ENCODE measurements at places on chromosomes 4 and X.

GRCh38 chr4:165345666-165346417 lies 18.4 kb downstream of the MSMO1 start:
- no peak for DNase-seq

- no peak for DNase-seq
Measured at GRCh38 chr4:177246641-177247584, 62.8 kb upstream of the NEIL3 start.

DNA sequence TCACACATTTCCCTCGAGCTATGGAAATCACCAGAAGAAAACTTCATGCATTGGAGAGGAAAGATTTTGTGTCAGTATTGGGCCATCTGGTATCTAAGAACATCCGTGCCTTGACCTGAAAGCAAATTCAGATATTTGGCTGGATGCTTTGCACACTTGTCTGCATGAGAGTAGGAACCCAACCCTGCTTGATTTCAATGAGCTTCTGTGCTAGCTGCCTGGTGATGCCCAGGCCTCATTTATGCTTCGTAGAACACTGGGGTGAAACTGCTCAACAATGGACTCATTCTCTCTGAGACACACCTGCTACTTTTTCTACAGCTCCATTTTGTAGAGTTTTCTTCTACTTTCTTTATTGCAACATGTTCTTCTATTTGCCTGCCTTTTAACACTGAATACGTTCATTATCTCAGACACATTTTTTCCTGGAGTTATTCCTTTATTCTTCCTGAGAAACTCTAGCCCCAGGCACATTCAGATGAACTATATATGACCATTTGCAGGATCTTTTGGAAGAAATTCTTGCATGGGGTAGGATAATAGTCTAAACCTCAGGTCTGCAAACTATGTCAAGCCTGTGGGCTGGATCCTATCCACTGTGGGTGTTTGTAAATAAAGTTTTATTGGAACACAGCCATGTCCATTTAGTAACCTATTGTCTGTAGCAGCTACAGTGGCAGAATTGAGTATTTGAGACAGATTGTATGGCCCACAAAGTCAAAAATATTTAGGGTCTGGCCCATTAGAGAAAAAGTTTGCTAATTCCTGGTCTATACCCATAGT lies 83.8 kb upstream of the CLCN4 start:
- no peak for DNase-seq

DNA sequence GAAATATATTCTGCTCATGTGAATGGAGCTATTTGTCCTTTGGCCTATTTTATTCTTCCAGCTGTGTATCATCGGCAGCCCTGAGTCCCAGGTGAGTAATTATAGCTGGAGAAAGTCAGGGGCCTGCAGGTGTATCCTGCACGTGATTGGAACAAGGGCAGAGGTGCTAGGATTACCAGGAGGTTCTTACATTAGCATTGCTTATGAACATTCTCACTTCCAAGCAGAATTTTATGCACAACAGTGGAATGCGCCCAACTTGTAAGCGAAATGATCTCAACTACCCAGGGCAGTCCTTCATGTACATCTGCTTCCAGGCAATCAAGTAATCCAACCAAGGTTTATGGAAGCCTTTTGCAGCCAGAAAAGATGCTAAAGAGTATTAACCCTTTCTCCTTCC lies 68.9 kb upstream of the NRK start:
- DNase-seq, result no peak

Measured in AG04450 (cell line).